Glutamatergic neuron (in vitro differentiated cells): ENCODE measurements at places on chromosomes 5 and 9.

DNA sequence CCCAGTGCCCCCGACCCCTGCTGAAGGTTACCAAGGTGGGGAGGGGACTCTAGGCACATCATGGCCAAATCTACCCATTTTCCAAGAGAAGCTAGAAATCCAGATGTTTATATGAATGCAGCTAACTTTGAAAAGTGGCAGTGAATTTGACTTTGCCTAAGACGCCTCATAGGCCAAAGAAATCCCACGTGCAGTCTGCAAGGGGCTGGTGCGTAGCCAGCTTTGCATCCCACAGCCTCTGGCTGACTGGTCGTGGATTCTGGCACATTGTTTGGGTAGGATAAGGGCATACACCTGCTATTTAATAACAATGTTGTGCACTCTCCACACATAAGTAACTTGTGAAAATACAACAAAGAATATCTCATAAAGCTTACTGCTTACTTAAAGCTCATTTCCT lies 3.5 kb upstream of the GADD45G start:
- no peak for DNase-seq
- H3K4me1 ChIP-seq, result peaks cover 40% of the 10 kb centered on the region
- no peak overlapping the region for H3K4me3 ChIP-seq
- no peaks in the 10 kb centered on the region for H3K36me3 ChIP-seq

DNA sequence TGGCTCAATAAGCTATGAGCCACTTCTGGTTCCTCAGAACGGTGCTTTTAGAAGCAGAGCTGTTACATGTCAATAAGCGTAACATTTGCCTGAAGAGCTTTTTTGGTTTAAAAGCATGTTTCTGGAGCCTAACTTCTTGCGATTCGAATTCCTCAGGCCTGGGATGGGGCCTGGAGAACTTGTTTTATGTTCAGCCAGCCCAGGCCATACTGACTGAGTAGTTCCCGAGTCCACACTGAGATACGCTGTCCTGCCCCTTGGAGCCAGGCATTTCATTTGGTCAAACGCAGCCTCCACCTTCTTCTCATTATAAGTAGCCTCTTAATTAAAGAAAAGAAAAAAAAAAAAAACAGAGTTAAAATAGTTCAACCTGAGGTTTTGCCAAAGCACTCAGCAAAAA lies 260.6 kb upstream of the ANKRD55 start:
- no peak for DNase-seq
- no peaks in the 10 kb centered on the region for H3K36me3 ChIP-seq
- H3K4me3 ChIP-seq, result no peak overlapping the region

DNA sequence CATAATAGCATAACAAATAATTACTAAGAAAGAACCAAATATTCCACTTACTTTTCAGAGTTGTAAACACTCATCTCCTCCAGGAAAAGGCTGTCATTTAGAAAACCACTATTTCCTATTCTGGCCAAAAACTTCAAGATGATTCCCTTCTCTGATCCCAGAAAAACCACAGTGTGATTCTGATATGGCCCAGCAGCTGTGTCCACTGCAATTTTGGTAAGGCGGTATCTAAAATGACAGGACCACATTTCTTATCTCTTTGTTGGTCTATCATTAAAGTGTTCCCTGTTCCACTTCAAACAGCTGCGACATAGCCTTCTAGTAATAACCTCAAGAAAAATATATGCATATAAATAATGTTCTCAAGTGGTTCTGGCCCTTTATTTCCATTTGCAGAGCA lies 96.1 kb downstream of the SEMA6A start:
- H3K4me1 ChIP-seq, result peaks cover 15% of the 10 kb centered on the region
- H3K27me3 ChIP-seq, result peaks cover 6% of the 10 kb centered on the region
- DNase-seq, result no peak
- H3K27ac ChIP-seq, result peak overlapping the region; percentile 41
- peaks cover 40% of the 10 kb centered on the region for H3K36me3 ChIP-seq
- H3K4me3 ChIP-seq, result no peak overlapping the region

GRCh38 chr5:41708604-41708940 lies 161.7 kb downstream of the OXCT1 start:
- no peaks in the 10 kb centered on the region for H3K4me1 ChIP-seq
- H3K27me3 ChIP-seq, result no peaks in the 10 kb centered on the region
- DNase-seq, result no peak
- no peak overlapping the region for H3K27ac ChIP-seq

DNA sequence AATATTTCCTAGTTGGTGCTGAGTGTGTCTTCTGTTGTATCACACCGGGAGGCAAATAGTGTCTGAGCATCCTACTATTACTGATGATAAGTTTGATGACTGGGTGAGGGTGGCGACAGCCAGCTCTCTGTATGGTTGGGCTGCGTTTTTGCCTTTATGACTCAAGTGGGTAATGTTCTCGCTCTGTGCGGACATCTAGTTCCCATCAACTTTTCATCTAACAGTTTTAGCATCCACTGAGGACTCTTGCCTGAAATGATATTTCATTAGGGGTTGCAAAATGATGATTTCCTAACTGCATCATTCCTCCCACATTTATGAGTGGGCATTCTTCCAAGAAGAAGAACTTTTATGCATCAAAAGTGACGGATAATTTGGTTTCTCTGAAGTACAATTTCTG lies 26.5 kb downstream of the HMCN2 start:
- no peaks in the 10 kb centered on the region for H3K36me3 ChIP-seq
- peaks cover 10% of the 10 kb centered on the region for H3K27me3 ChIP-seq
- no peak for DNase-seq
- no peak overlapping the region for H3K27ac ChIP-seq
- H3K4me3 ChIP-seq, result no peak overlapping the region
